ENCODE measurements at places on chromosomes 6 and 20. TPM values are rescaled to one million over a fixed set of nuclear protein-coding genes. Genes with fewer than 3 reads are reported as not detected.

Gene MATN4
- 0.99 TPM for total RNA-seq

Gene TCP11
- total RNA-seq: 1.5 TPM

Gene SPATS1
- not detected for total RNA-seq

Gene CD24
- total RNA-seq: 592 TPM
